Ammon's horn (tissue), 1 donor: ENCODE measurements at places on chromosomes 1 and 21.

DNA sequence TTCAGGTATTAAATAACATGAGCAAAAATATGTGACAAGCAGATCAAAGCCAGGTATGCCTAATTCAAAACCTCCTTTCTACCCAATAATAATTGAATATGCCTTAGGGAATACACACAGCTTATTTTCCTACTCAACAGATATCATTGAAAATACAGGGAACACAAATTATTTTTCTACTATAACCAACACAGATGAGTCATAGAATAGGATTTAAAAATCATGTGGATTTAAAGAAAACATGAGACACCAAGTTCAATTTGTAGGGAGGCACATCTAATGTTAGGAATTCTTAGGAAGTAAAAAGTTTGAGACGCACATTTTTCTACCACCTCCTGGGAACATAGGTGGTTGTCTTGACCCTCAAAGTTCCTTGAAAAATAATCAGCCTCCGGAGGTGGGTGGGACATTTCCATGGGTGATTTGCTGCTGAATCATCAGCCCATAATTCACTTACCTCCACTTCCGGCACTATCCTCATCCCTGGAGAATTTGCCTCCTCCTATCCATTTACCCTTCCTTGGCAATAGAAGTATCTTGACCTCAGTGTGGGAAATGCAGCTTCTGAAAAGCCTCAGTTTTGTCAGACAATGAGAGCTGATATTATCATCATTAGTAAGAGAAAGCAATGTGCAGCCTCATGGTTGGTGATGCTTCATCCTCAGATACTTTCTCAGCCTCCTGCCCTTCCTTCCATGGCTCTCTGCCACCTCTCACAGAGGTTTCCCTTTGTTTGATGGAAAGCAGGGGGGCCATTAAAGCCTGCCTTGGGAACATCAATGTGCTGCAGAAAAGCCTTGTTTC lies 33.5 kb upstream of the RGS4 start:
- DNase-seq: no peak

DNA sequence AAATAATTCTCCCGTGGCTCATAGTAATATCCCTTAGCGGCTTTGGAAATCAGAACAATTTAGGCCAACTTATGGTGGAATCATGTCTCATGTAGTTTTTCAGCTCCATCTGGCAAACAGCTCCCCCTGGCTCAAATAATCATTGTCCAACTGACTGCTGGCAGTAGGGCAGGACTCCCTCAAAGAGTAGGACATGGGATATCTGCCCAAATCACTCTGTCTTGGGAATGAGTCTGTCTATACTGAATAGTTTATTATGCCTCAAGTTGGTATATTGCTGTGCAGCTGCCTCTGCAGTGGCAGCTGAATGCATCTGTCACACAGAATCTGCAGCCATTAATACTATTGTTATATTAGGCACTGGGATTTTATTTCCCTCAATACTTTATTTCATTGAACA lies 255.7 kb downstream of the COL11A1 start:
- no peak for DNase-seq

GRCh38 chr1:202029171-202029665 lies 18.8 kb downstream of the ELF3 start:
- DNase-seq: no peak

- DNase-seq: no peak
Observed at GRCh38 chr1:201218409-201218808, 27.8 kb downstream of the IGFN1 start.

GRCh38 chr1:87706779-87707228 lies 378.1 kb downstream of the LMO4 start:
- no peak for DNase-seq

DNA sequence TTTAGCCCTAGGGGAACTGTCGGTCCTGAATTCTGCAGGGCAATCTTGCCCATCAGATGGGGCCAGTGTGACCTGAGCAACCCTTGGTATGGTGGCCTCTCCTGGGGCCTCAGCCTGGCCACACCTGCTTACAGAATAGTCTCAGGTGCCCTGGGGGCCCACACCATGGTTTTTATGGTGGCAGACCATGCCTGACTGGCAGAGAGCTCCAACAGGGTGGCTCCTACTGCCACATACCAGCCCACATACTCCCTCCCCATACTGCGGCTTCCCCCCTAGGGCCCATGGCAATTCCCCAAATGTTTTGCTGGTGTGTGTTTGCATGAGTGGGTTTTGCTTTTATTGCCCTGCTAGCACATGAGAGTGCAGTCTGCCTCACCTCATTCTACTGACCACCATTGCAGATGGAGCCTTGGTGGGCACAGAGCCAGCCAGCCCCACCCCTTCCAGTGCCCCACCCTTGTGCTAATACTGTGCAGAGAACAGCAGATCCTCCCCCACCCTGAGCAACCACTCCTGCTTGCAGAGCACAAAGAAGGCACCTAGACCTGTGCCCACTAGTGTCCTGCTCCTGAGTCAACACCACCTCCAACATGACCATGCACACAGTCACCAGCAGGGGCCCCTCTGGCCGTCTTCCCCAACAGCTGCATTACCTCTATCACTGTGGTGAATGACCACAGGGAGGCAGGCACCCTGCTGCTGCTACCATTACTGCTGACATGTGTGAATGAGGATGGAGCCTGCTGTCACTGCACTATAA lies 86.8 kb downstream of the GDAP2 start:
- DNase-seq: no peak

DNA sequence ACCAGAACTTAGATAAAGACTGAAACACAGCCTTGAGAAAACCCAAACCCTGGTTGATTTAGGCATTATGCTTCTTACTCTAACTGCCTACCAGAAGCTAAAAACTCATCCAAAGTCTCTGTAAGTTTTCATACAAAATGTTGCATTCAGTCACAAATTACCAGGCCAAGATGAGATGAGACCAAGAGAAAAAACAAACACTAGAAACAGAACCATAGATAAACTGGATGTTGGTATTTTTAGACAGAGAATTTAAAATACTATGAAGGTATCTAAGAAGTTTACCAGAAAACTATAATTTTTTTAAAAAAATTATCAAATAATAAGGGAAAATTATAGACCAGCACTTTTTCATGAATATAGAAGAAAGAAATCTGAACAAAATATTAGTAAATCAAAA lies 180.5 kb downstream of the VPS13D start:
- DNase-seq: no peak

- DNase-seq: no peak
Observed at GRCh38 chr1:183075861-183076260, 52.6 kb downstream of the LAMC1 start.

GRCh38 chr1:14090531-14090930 lies 390.5 kb downstream of the PRDM2 start:
- no peak for DNase-seq

DNA sequence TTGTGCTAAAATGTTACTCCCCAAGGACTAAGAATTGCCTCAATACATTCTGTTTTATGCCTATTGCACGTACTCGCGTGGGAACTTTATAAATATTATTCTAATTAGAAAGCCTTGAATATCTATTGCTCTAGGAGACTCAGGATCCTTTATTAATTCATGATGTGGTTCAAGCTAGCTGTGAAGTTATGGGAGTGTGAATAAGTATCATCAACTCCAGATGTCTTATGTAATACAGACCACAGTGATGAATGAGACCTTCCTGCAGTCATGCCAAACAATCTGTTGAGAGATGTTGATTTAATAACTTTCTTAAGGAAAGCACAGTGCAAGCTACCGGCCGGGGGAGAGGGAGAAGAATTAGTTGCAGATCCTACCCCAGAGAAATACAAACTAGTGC lies 519.2 kb upstream of the ZP4 start:
- no peak for DNase-seq

DNA sequence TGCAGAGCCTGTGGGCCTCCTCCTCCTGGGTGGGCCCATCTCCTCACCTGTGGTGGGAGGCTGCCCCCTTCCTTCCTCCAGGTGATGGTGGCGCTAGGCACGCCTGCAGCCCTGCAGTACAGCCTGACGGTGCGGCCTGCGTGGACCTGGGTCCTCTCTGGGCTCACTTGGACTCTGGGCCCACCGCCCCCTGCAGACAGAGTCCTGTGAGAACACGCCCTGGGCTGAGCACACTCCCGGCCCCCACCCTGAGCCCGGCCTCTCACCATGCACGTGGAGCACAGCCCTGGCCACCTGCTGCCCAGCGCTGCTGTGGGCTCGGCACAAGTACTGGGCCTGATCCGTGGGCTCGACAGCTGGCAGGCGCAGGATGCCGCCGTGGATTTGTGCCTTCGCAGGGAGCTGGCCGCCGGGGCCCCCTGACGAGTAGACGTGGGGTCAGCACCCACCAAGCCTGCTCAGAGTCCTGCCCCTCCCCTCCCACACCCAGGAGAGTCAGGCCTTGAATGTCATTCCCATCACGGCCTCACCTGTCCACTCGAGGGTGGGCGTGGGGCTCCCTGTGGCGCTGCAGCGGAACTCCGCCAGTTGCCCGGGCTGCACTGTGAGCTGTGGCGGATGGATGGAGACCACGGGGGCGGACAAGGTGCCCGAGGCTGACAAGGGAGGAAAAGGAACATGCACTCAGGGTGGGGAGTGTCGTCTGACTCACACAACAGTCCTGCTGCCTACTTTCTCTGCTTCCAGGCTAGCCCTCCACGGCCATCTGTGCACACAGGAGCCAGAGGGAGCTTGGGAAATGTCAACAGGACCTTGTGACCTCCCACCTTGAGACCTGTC lies 43.4 kb downstream of the LDLRAD2 start:
- no peak for DNase-seq

GRCh38 chr1:98452162-98452561 lies 209.4 kb upstream of the SNX7 start:
- no peak for DNase-seq

DNA sequence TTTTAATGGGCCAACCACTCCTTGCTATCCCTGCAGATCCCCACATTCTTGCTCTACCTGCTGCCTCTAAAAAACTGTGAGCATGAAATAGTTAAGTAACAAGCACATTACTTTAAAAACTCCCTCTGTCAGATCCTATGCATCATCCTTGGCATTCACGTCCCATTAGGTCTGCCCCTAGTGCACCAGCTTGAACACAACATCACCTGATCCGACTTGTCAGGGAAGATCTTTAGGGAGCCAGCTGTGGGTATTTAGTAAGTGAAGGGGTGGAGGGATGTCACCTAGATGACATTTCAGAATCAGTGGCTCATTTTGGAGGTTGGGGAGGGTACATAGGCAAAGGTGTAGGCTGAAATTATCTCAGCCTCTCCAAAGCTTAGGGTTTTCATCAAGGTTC lies 33.5 kb downstream of the RXRG start:
- DNase-seq: no peak

- no peak for DNase-seq
Observed at GRCh38 chr21:33865996-33866575, 49.5 kb downstream of the ATP5PO start.

DNA sequence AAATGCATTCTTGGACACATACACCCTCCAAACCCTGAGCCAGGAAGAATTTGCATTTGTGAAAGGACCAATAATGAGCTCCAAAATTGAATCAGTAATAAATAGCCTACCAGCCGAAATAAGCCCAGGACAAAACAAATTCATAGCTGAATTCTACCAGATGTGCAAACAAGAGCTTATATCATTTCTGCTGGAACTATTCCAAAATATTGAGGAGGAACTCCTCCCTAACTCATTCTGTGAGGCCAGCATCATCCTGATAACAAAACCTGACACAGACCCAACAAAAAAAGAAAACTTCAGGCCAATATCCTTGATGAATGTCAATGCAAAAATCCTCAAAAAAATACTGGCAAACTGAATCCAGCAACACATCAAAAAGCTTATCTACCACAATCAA lies 6.7 kb downstream of the SPRR2E start:
- DNase-seq: no peak

DNA sequence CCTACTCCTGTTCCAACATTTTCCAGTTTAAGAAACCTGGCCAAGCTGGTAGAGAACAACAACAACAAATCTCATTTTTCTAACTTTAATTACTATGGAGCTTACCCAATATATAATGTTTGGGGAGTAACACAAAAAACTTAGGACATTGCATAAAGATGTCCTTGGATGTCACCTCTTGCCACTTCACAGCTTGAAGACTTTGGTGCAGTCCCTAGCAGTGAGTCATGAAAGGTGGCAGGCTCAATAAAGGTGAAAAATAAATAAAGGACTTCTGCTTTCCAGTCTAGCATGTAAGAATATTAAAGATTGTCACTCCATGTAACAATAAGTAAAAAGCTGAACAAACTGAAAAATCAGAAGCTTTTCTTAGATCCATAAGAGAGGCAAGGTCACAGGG lies 17.6 kb upstream of the SELP start:
- no peak for DNase-seq

DNA sequence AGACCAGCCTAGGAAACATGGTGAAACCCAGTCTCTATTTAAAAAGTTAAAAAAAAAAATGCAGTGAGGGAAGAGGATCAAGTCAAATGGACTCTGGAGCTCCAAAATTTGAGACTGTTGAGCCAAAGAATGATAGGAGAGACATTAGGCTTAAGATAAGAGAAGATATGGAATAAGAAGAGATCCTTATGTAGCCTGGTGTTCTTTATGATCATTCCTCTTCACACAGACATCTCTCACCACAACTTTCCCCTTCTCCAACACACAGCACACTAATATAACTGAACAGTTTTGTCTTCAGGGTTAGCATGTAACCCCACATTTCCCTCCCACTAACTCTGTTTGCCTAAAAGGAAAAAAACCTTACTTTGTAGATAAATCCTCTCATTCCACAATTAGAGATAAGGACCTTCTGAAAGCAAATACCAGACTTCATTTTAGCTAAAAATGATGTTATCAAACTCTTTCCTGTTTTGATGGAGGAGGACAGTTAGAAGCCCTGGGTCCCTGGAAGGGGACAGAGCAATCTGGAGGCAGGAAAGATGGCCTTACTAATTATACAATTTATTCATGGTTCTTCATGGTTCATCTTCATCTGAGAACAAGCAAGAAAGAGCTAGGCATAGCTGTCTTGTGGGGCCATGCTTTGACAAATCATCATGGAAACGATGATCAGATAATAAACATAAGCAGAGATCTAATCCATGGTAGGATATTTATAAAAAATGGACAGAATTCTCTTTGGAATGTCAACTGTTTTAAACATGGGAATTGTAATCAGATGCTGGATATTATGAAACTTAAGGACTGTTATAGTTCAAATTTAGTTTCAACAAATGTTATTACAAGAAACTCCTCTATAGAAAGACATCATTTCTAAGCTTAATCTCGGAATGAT lies 96.7 kb upstream of the S1PR1 start:
- no peak for DNase-seq

- DNase-seq: no peak
Observed at GRCh38 chr1:61293986-61294504, 211.7 kb downstream of the NFIA start.

- no peak for DNase-seq
Observed at GRCh38 chr1:186636786-186637185, 43.4 kb downstream of the PTGS2 start.

DNA sequence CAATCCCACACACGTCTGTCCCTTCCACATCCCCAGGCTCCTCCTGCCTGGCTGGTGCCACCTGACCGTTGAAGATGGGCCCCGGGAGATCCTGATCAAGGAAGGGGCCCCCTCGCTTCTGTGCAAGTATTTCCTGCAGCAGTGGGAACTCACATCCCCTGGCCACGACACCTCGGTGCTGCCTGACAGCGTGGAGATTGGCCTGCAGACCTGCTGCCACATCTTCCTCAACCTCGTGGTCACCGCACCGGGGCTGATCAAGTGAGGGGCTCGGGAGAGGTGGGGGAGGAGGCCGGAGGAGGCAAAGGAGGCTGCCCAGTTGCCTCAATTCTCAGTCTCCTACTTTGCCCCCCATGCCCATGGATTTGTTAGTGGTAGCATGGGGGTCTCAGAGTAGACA lies 5.6 kb downstream of the NCDN start:
- no peak for DNase-seq

- no peak for DNase-seq
Observed at GRCh38 chr1:162275622-162276175, 101.0 kb downstream of the SPATA46 start.

GRCh38 chr1:24505816-24506215 lies 3.2 kb downstream of the RCAN3 start:
- DNase-seq: no peak
